Kidney capillary endothelial cell (primary cell): ENCODE measurements at places on chromosomes 13 and 19.

DNA sequence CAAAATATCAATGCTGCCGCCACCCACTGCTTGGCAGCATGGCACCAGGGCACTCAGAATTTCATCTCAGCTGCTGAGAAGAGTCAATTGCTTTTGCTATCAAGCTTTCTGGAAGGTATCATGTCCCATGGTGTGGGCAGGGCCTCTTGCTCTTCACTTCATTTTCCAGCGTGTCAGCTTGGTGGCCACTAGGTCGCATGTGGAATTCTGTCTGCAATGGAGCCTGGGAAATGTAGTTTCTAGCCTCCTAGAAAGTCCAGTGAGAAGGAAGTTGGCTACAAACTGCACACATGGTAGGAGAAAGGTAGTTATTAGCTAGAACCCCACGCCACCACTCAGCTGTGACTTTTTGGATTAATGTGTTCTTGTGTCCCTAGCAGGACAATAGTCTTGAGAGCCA, 105.3 kb downstream of the MYO16 start:
- no peak for DNase-seq

GRCh38 chr19:46351241-46352041, 4.6 kb downstream of the PPP5C start:
- no peak for DNase-seq

DNA sequence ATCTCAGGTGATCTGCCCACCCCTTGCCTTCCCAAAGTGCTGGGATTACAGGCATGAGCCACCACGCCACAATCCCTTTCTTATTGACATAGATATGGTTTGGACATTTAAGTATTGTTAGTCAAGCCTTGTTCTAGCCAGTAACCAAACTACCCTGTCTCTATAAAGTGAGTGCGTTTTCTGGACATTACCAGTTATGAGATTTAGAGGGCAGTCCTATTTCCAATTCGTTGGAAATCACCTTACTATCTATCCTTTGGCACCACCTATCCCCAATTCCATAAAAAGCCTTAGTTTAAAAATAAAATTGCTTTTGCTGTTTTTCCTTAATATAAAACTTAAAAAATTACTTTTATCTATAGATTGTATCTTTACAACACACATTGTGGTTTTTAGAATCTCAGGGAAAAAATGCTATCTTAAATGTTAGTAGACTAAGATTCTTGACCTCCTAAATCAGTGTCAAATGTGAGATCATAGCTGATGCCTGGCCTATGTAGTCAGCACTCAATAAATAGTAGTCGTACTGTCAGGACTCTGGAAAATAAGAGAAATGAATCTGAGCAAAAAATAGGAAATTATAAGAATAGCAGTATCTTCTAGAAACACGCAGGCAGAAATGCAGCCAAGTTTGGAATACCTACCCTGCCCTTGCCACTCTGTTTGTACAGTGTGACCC, 57.0 kb downstream of the NUFIP1 start:
- DNase-seq: no peak

DNA sequence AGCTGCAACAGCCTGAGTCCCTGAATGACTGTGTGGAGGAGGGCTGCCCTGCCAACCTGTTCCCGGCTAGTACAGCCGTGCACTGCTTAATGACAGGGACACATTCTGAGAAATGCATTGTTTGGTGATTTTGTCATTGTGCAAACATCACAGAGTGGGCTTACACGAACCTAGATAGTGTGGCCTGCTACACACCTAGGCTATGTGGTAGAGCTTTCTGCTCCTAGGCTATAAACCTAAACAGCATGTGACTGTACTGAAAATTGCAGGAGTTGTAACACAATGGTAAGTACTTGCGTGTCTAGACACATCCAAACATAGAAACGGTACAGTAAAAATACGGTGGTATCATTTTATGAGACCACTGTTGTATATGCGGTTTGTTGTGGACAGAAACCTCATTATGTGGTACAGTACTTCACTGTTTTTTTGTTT, 35.0 kb downstream of the VASP start:
- no peak for DNase-seq

DNA sequence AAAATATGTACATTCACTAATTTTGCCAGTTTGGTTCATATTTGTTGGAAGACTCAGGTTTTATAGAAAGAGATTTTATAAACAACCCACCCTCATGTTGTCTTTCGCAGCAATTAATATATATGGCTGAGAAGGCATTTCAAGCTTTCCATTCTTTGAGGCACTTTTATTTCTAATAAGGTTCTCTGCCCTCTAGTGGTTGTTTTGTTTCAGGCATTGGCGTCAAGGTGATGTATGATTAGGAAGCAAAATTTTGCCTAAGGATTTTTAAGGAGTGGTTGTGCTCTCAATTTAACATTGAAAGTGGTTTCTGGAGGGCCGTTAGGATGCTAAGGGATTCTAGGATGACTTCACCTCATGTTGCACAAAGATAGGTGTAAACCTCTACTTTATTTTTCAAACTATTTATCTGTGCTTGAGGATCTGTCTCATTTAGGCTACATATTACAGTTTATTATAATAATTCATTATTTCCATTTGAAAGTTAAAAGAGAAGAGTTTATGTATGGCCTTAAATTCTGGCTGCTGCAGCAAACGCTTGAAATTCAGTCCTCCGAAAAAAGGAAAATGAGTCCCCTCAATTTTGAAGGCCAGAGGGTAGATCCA, 35.9 kb downstream of the OXGR1 start:
- peak; percentile 57 for DNase-seq

GRCh38 chr13:89361909-89362308, 1690.7 kb downstream of the SLITRK5 start:
- DNase-seq: no peak

DNA sequence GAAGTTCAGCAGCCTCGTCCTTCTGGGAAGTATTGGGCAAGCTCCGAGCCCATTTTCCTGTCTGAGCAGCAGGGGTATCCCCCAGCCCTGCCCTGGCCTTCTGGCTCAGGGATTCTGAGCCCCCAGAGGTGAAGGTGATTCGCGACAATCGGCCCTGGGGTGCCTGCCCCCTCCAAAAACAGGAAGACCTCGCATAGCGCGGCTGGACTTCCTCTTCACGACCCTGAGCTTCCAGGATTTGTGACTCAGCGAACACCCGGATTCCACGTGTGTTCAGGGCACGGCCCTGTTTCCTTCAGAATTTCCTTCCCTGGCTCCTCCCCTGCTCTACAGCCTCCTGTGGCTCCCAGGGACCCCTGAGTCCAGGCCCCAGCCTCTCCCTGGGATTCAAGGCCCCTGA, at the start of gene SEMA6B:
Gene SEMA6B (minus strand): TSS at position 116 of the 400 bp plus-strand sequence. CDS start 1,227 bp downstream, outside the sequence.
- no peak for DNase-seq

DNA sequence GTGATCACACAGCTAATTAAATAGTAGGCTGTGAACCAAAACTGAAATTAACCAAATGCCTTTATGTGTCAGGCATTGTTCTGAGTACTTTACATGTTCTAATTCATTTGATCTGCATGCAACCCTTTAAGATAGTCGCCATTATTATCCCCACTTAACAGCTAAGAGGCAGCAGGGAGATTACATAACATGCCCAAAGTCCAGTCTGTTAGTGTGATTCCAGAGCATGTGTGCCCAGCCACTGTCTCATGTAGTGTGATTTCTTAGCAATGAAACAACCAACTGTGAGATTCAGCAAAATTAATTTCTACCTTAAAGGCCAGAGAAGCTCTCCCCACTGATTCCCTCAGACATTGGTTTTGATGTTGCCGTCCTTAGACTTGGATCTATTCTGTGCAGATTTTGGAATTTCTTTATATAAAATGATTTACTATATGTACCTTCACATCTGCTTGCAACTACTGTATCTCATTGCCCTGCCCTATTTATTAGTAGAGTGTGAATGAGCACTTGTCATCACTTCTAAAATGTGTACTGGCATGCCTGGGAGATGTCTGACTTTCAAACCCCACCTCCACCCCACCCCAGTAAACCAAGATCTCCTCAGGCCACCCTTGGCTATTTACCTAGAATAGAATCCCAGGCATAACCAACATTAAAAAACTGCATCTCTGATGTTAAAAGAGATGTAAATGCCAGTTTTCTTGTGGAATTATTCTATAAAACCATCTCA, 41.2 kb downstream of the POLR1D start:
- no peak for DNase-seq

DNA sequence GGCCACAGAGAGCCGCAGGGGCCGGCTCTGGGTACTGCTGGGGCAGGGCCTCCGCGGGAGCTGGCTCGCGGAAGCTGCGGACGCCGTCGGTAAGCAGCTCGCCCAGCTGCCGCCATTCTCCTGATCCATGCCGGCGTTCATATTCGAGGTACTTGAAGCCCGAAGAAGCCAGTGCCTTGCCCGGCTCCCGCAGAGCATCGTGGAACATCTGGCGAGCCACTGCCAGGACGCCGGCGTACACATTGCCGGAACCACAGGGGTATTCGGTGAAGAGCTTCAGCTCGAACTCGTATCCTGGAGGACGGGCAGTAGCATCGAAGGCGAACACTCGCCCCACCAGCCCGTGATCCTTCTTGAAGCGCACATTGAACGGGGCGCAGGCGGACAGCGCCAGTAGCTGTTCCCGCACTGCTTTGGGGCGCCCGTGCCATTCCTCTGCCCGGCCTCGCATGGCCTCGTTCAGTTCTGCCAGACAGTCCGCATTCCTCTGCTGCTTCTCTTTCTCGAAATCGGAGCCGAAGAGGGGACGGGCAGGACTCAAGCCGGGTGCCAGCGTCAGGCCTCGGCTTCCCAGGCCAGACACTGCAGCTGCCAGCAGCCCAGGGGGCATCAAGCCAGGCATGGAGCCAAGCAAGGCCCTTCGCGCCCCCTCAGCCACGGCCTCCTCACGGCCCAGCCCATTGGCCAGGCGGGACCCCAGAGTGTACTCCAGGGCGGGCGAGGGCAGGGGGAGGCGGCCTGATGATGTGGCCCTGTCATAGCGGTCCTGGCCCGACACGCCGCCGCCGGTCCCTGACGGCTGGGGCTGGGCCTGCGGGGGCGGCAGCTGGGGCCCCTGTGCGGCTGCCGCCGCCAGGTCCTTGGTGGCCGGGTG, 1.0 kb downstream of the IRF2BP1 start:
- DNase-seq: no peak
